ENCODE measurements at places on chromosomes 7 and 10. TPM values are rescaled to one million over a fixed set of nuclear protein-coding genes. Genes with fewer than 3 reads are reported as not detected.

ACHE gene
- total RNA-seq: 6.5 TPM

DNA sequence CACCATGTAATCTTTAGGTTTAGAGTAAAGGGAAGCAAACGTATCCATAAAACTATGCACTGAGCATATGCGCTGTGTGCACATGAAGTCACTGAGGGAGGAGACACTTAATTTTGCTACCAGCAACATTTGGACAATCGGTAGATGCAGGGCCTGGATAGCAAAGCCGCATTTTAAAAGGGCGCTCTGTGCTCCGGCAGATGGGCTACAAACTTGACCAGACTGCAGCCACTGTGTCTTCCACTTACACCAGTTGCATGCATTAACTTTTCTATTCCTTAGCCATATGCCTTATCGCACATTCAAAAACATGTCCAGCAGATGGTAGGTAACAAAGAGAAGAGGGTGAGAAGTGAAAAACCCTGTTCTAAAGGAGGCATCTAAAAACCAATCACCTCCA is 18.3 kb downstream of the FAM171A1 start:
- no peaks in the 10 kb centered on the region for H3K27me3 ChIP-seq
- H3K36me3 ChIP-seq: no peaks in the 10 kb centered on the region
- DNase-seq: no peak
- peaks cover 6% of the 10 kb centered on the region for H3K4me1 ChIP-seq

DNA sequence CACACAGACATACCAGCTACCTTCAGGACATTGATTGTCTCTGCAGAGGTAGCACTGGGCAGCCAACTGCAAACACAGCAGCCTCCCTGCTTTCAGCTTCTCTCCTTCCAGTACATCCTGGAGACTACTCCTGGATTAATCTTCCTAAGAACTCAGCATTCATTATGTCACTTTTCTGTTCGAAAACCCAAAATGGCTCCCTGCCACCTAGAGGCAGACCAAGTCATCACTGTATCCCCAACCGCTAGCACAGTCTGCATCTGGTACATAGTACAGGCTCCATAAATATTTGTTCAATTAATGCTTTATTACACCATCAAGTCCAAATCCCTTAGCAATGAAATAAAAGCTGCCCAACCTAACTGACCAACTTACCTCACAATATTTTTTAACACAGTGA is 5.0 kb upstream of the SEC31B start:
- H3K27ac ChIP-seq: no peak overlapping the region
- no peaks in the 10 kb centered on the region for H3K36me3 ChIP-seq
- no peak overlapping the region for H3K4me3 ChIP-seq
- H3K27me3 ChIP-seq: no peaks in the 10 kb centered on the region

DNA sequence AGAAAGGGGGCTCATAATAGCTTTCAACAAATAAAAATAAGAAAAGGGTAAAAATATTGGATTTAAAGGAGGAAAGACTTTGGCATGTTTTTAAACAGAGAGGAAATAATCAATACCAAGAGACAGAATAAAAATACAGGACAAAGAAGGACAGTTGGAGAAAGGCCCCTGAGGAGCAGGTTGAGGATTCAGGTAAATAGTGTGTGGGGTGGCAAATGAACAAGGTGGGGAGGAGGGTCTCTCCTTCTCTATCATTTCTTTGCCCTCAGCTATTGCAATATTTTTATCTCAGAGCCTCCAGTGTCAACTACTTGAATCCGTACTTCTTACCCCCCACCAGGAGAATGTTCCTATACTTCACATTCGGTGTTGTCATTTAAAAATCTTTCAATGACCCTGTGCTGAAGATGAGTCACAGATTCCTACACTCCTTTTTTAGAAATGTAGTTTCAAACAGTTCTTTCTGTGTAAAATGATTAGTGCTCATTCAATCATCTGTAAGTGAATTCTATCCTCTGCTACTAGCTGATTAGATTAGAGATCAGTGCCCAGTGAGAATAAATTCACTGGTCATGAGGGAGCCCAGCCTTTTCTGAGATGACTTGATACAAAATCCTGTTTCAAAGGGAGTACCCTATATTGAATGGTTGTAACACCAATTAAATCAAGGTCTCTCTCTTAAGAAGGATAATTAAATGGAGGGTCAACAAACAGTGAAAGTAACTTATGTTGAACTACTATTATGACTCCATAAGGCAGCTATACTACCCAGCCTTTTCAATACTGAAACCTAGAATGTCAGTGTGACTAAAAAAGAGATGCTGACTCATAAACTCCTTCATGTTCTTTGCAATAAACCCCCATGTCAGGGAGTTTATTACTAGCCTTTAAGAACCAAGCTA is 50.4 kb upstream of the WNT16 start:
- H3K4me1 ChIP-seq: peaks cover 3% of the 10 kb centered on the region
- no peak for DNase-seq
- H3K27me3 ChIP-seq: no peaks in the 10 kb centered on the region
- peaks cover 22% of the 10 kb centered on the region for H3K36me3 ChIP-seq

- H3K4me1 ChIP-seq: no peaks in the 10 kb centered on the region
- H3K27ac ChIP-seq: no peak overlapping the region
- no peak overlapping the region for H3K4me3 ChIP-seq
Observed at GRCh38 chr7:22612776-22613175, 112.8 kb upstream of the STEAP1B start.

All from gastrocnemius medialis (tissue), 4 donors.